NCI-H2171 (cell line): ENCODE measurements at places on chromosomes 3 and 15.

- DNase-seq, result peak; percentile 23
Measured at GRCh38 chr3:123412811-123413604, 35.9 kb downstream of the ADCY5 start.

- no peak for DNase-seq
Measured at GRCh38 chr3:28994161-28994905, 286.5 kb upstream of the RBMS3 start.

- DNase-seq, result no peak
Measured at GRCh38 chr3:52532838-52533622, 627 bp downstream of the NT5DC2 start.

GRCh38 chr3:119731560-119732343 is 28.9 kb downstream of the CFAP91 start:
- DNase-seq, result peak; percentile 16

- no peak for DNase-seq
Measured at GRCh38 chr15:57591237-57591821, 375 bp upstream of the MYZAP start.

DNA sequence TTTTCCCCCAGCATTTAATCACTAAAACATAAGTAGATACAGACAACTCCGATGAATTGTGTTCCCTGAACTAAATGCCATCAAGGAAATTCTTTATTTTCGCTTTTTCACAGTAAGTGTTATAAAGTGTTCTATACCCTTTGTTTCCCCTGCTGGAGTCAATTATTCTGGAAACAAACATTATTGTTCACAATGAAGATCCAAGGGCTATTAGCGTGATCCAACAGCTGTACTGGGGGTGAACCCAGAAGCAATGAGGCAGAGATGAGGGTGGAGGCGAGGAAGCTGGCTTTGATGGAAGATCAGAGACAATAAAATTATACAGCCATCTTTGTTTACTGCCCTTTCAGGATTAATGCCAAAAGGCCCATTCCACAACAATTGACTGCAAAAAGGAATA is 250.3 kb upstream of the IGF1R start:
- no peak for DNase-seq

DNA sequence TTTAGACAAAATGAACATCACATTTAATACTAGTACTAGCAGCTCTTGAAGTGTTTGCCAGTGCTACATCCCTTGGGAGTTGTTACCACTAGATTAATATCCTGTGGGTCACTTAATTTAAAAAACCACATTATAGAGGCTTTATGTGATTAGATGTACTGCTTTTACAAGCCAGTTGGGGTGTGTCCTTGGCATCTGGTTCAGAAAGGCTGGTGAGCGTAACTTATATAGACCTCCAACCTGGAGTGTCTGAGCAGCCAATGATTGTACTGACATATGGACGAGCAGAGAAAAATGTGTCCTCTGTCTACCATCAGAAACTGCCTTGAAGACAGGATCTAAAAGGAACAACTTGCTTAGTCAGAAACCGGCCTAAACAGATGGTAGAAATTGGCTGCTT is 306.2 kb upstream of the ATP11B start:
- DNase-seq, result peak; percentile 71

- DNase-seq, result peak; percentile 24
Measured at GRCh38 chr3:9194509-9195184, 54.8 kb downstream of the SRGAP3 start.

GRCh38 chr15:41010345-41010744 is 57.1 kb downstream of the CHAC1 start:
- DNase-seq, result no peak

GRCh38 chr15:66016199-66016598 is 146.9 kb downstream of the RAB11A start:
- DNase-seq, result no peak

GRCh38 chr15:58399739-58400138 is 32.1 kb upstream of the LIPC start:
- no peak for DNase-seq

- DNase-seq, result no peak
Measured at GRCh38 chr3:150494411-150494977, 51.8 kb downstream of the SERP1 start.

GRCh38 chr3:189071446-189071845 is 100.3 kb upstream of the TPRG1 start:
- DNase-seq, result peak; percentile 4

- no peak for DNase-seq
Measured at GRCh38 chr3:14791343-14791945, 27.3 kb upstream of the FGD5 start.

DNA sequence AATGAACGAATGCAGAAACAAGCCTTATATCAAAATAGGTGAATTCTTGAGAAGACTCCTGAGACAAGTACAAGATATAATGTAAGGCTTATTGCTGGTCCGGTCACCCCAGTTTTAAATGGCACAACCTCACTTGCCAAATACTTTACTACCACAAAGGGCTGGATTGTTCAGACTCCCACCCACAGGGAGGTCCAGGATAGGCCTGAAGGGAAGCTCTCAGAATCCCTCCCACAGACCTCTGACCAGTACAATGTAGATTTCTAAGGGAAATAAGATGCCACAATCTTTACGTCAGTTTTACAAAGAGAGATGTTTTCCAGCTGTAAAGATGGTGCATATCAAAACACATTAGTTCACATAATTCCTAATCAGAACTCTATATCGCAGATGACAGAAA is 577.7 kb upstream of the ADAMTS9 start:
- no peak for DNase-seq

GRCh38 chr3:46845860-46846623 is 17.2 kb downstream of the MYL3 start:
- peak; percentile 66 for DNase-seq

GRCh38 chr3:120435621-120436020 is 15.2 kb downstream of the FSTL1 start:
- DNase-seq, result no peak

GRCh38 chr3:144039661-144040060 is 68.0 kb downstream of the DIPK2A start:
- DNase-seq, result no peak

- DNase-seq, result no peak
Measured at GRCh38 chr3:126147147-126147931, 33.0 kb downstream of the ALDH1L1 start.

GRCh38 chr15:65102912-65103311 is 12.1 kb downstream of the UBAP1L start:
- no peak for DNase-seq
